Stimulated activated CD4-positive, alpha-beta T cell treated with anti-CD3 and anti-CD28 coated beads, Interleukin-12 subunit alpha, Interleukin-12 subunit beta, amount 100 ng/mL, for 24 hours (primary cell): ENCODE measurements at places on chromosomes 13 and 19.

- no peak for DNase-seq
These were observed 162.4 kb downstream of the DCT start for GRCh38 chr13:94317063-94317491.

GRCh38 chr13:103471896-103472295 is 405.7 kb upstream of the SLC10A2 start:
- no peak for DNase-seq

DNA sequence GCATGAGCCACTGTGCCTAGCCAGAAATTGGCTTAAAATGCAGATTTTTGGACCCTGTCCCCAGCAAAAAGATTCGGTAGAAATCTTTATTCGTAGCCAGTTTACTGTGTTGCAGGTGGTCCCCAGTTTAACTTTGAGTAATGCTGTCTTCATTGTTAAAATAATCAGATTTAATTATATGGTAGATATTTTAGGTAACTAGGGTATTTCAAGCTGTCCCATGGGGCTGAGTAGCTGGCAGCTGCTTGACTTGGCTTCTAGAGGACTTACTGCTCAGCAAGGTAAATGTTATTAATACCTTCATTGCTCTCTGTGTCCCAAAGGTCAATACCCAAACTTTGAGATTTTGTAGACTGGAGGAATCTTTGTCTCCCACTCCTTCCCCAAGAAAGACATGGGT is 21.1 kb downstream of the LSM14A start:
- DNase-seq: no peak

- DNase-seq: no peak
These were observed 21.5 kb downstream of the STARD13 start for GRCh38 chr13:33263976-33264619.

- DNase-seq: no peak
These were observed 40.4 kb downstream of the MLLT1 start for GRCh38 chr19:6239401-6239844.

GRCh38 chr13:29753618-29754472 is 96.6 kb downstream of the UBL3 start:
- DNase-seq: no peak

DNA sequence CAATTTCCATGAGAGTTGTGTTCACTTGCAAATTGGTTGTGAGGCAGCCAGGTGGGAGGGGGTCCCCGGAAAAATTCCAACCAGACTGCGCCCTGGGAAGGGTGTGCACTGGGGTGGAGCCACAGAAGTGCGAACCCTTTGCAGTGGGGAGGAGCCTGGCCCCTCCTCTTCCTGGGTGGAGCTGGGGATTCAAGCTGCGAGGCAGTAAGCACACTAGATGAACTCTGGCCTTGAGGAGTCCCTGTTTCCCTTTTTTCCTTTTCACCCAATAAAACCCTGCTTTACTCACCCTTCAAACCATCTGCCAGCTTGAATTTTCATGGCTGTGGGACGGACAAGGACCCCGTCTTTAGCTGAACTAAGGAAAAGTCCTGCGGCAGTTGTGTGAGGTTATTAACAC is 31.0 kb upstream of the MBNL2 start:
- no peak for DNase-seq

DNA sequence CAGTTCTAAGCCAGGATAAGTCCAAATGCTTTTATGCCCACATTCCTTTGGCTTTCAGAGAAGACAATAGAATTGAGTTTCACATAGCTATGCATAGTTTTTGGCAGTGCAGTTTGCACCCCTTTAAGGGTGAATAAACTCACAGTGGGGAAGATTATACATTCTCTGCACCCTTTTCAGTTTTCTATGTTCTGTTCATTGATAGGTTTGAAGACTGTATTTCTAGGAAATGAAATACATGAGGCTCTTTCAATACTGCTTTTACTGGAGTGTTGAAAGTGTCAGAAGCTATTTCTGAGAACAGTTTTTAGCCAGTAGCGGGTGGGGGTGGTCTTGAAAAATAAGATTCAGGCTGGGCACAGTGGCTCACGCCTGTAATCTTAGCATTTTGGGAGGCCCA is 46.2 kb downstream of the IPO5 start:
- no peak for DNase-seq

- DNase-seq: no peak
These were observed 8.0 kb downstream of the CCDC194 start for GRCh38 chr19:17385878-17386611.

DNA sequence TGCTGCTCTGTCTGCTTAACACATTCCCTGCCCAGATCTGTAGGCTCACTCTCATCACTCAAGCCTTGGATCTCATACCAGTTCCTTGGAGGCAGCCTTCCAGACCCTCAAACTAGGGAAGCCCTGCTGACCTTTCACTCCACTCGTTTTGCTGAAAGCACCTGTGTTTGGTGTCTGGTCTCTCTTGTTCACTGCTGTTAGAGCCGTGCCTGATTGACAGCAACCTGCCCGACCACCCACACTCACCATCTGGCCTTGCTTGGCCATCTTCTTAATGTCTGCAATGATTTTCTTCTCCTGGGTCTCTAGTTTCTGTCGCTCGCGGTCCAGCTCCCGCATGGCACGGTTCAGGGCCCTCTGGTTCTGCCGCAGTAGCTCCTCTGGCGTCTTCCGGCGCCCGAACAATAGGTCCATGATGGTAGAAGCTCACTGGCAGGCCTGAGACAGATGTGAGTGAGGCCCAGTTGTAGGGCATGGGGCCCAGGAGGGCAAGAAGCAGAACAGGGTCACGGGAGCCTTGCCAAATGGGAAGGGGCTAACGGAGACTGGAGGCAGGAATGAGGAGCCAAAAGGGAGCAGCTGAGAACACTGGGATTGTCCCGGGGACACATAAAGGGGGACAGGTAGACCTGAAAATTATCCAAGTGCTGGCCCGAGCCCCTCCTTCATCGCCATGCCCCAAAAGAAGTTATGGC is 959 bp downstream of the CHMP2A start:
- DNase-seq: no peak

DNA sequence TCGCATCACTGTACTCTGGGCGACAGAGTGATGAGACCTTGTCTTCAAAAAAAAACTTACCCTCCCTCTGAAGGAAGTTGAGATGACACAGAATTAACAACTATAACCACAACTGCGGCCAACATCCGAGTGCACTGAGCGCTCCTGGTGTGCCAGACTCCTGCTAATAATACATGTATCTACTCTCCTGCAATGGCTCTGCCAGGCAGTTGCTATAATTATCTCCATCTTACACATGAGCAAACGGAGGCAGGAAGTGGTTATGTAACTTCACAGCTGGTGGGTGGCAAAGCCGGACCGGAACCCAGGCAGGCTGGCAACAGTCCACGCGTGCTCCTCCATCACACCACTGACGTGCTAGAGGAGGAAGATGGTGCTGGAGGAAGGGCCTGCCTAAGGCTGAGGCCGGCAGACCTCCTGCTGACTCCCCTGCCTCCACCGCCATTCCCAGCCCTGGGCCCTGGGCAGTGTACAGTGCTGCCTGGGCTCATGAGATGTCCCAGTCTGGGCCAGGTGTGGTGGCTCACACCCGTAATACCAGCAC is 12.6 kb downstream of the XRCC1 start:
- DNase-seq: peak; percentile 32

- no peak for DNase-seq
These were observed 442.9 kb downstream of the HS6ST3 start for GRCh38 chr13:96532804-96533203.

- DNase-seq: no peak
These were observed at the start of gene IPO5 for GRCh38 chr13:97953376-97953970. TSS of gene IPO5 (plus strand) at chr13:97953675. CDS start at chr13:97976697, 23,022 bp downstream.

DNA sequence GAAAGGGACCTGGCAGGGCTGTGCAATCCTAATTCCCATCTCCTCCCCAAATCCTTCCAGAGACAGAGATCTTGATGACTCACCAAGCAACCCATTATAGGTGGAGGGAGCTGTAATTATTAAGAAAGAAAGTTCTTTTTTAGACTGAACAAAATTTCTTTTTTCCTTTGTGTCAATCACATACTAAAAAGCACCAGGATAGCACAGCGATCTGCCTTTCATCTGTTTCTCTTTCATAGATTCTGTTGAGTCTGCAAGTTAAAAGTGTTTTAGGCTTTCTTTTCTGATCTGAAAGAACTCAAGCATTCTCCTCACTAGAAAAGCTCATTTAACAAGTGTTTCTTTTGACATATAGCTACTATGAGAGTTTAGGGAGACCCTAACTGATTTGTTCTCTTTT is 222.8 kb downstream of the DCT start:
- DNase-seq: no peak

- no peak for DNase-seq
These were observed 6.2 kb downstream of the ZC3H4 start for GRCh38 chr19:47107202-47107952.
